ENCODE measurements at places on chromosomes 4 and X.
A peak's percentile ranks its signal among the peaks of the same experiment; 100 is the strongest.

GRCh38 chr4:79598801-79599200, 190.8 kb upstream of the GK2 start:
- peak; percentile 63 for DNase-seq

GRCh38 chr4:159178151-159178546, 75.3 kb downstream of the RAPGEF2 start:
- DNase-seq: no peak

DNA sequence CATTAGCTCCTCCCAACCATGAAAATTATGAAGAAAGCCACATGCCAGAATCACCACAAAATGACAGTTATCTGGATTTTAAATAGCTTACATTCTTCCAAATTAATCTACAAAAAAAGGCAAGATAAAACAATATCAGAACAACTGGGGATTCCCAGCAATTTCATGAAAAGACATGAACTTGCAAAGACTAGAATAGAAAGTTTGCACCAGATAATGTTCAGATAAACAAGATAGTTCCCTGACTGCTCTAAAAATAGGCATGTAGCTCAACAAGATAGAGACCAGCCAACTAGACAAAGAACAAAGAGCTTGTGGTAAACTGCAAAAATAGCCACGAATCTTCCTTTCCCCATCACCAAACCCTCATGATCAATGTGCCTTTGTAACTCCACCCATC, 30.3 kb upstream of the DDX53 start:
- DNase-seq: no peak

DNA sequence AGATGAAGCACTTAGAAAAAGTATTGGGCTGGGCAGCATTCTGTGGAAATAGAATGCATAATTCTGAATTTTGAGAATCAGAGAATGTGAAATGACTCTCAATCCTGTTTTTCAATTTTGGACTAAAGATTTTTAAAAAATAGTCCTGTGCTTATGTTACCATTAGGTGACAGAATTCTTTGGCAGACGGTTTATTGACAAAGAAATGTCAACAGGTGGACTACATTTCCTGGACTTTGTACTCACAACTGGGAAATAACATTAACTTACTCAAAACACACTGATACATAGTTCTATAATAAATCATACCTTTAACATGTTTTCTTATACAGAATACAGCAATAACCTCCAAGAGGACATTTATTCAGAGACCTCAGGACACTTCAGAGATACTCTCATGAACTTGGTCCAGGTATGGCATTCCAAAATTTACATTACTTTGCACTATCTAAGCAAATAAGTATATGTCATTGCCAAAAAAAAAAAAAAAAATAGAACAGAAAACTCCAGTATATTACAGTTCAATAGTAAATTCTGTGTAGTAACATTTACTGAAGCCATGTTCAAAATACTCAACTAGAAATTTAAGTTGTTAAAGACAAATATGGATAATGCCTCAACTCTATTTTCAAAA, 72.7 kb downstream of the ANXA10 start:
- DNase-seq: no peak

- no peak for DNase-seq
Measured at GRCh38 chr4:121198251-121198650, 34.1 kb upstream of the TNIP3 start.

- no peak for DNase-seq
Measured at GRCh38 chrX:86295293-86295692, 147.0 kb downstream of the DACH2 start.

- no peak for DNase-seq
Measured at GRCh38 chr4:167779280-167779679, 313.1 kb upstream of the ANXA10 start.

- no peak for DNase-seq
Measured at GRCh38 chr4:124803641-124804040, 91.1 kb upstream of the ANKRD50 start.

DNA sequence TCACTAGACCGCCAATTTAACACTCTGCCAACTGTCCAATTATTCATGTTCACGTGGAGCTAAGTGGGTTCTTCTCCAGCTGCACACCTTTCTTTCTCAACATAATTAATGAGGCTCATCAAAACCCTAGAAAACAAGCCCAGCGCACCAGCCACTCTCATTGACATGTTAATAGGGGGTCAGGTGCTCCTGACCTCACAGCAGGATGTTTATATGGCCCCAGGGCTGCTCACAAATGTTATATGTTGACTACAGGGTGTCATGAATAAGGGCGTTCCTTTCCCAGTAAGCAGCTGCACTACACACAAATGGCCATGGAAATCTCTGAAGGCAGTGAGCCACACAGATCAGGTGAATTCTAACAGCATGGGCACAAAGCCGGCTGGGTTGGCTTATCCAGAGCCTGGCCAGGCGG, 209.8 kb downstream of the MGST2 start:
- DNase-seq: no peak

- no peak for DNase-seq
Measured at GRCh38 chr4:158080354-158080753, 92.5 kb downstream of the GASK1B start.

GRCh38 chr4:61202638-61203435, 2.7 kb downstream of the ADGRL3 start:
- DNase-seq: no peak

- DNase-seq: no peak
Measured at GRCh38 chrX:28848707-28849106, 261.5 kb downstream of the IL1RAPL1 start.

- DNase-seq: no peak
Measured at GRCh38 chrX:151973060-151973661, 1.3 kb downstream of the GABRE start.

GRCh38 chr4:10082459-10083272, 33.9 kb downstream of the WDR1 start:
- no peak for DNase-seq

DNA sequence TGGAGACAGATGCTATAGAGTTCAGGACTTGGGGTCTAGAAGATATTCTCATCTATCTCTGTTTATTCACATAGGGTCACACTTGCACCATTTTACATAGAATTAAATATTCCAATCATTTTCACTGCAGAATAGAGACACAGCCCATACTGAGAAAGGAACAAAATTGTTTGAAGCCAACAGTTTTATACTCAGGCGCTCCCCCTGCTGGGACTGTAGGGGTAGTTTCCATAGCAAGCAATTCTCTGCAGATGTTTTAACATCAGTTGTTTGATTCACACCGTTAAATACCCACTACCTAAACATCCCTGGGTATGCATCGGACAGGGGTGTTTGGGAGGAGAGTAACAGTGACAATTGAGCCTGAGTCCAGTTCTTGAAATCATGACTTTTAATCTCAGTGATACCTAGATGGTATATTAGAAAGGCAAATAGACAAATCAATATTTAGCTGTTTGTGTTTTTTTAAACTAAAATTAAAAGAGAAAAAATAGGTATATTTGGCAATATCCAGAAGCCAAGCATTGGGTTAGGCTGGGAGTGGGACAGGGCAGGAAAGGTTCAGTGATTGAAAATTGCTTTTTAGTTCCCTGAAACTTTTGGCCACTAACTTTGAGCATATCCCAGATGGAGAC, 33.8 kb downstream of the LONRF3 start:
- DNase-seq: no peak

- no peak for DNase-seq
Measured at GRCh38 chrX:130260316-130260715, 8.4 kb downstream of the ZNF280C start.

DNA sequence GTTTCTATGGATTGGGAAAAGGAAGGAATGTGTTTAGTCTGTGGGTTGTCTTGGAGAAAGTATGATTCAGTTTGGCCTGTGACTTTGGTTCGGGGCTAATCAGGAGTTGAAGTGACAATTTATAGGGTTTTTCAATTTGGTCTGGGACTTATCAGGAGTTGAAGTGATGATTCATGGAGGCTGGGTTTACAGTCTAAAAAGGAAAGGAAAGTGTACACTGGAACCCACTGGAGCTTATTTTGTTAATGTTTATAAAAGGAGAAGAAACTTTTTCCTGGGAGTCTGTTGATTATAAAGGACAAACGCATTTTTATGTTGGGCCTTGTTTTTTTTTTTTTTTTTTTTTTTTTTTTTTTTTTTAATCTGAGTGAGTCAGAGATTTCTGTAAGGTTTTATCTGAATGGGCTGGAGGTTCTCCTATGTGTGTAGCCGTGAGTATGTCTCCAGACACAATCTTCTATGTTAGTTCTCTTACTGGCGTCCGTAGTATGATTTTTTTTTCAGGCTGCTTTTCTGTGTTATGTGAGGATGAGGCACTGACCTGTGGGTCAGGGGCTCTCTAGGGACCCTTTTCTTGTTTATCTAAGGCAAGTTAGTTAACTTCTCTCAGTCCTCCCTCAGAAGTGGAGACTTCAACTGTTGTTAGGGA, 33.0 kb upstream of the RAB9B start:
- no peak for DNase-seq

DNA sequence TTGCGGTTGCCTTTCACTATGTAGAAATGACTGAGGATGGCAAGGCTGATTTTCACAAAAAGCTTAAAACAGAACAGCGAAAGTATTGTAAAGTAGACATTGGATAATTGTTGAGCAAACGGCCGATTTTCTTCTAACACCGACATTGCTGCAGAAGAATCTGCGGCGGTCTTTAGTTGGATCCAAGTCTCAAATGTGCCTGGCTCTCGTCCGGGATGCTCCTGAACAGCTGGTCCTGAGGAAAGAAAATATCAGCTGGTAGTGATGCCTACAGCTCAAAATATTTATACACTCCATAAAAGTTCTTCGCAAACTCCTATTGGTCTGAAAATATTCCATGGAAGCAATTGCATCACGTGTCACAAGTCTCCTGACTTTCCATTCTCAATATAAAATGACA, at the start of gene ASB5:
Gene ASB5 (minus strand): TSS at position 260 of the 400 bp plus-strand sequence. CDS start 114 bp downstream, at position 146.
- no peak for DNase-seq

DNA sequence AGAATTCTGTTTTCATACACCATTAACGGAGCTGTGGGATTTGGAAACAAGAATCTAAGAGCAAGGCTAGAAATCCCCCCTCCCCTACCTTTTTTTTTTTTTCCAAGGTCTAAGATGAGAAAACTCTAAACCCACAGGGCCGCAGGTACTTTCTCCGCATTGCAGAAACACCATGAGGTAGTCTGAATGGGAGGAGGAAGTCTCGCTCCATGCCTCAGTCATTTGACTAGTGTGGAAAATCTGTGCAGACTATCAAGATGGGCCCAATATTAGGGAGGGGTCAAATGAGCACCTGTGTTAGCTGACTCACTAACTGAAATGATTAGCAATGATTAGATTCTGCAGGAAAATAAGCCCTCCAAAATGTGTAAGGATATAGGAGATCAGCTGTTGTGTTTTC, 40.9 kb upstream of the MAP3K15 start:
- no peak for DNase-seq

- DNase-seq: no peak
Measured at GRCh38 chrX:44447214-44447613, 95.4 kb downstream of the FUNDC1 start.

- no peak for DNase-seq
Measured at GRCh38 chrX:114344756-114345349, 239.0 kb upstream of the HTR2C start.

DNA sequence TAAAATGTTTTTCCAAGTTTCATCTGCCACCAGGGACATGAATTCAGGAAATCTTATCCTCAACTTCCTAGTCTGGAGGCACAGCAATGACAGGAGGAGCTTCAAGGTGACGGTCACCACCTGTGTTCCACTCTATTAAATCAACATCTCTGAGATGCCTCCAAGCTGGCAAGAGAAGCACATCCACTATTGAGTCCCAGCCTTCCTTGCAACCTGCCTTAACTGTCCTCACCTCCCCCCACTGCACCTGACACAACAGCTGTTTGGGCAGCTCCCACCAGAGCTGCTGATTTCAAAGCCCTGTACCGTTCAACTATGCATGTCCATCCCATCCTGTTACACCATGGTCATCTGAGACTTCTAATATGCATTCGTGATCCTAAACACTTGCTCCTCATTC, 123.4 kb downstream of the COL25A1 start:
- DNase-seq: no peak

DNA sequence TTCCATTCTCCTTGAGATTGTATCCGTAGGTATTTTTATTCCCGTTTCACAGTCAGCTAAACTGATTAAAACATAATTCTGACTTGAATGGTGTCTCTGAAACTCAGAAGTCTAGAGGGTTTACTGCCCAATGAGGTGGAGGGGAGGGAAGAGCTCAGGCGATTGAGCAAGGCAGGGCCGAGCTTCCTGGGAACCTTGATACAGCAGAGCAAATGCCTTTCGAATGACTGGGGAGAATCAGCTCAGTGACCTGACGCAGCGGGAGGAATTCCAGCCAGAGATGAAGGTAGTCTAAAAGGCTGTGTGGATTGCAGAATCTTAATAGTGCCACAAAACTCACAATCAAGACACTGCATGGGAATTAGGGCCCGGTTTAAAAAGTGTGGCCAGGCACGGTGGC, 233.6 kb downstream of the EVC2 start:
- no peak for DNase-seq

DNA sequence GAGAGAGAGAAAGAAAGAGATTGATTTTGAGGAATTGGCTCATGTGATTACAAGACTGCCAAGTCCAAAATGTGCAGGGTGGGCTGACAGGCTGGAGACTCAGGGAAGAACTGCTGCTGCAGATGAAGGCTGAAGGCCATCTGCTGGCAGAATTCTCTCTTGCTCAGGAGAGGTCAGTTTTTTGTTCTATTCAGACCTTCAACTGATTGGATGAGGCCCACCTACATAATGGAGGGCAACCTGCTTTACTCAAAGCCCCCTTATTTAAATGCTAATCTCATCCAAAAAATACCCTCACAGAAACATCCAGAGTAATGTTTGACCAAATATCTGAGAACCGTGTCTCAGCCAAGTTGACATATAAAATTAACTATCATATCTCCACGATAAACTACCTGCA, 38.2 kb upstream of the MAMLD1 start:
- no peak for DNase-seq

- DNase-seq: no peak
Measured at GRCh38 chrX:6041630-6042029, 187.0 kb downstream of the NLGN4X start.

DNA sequence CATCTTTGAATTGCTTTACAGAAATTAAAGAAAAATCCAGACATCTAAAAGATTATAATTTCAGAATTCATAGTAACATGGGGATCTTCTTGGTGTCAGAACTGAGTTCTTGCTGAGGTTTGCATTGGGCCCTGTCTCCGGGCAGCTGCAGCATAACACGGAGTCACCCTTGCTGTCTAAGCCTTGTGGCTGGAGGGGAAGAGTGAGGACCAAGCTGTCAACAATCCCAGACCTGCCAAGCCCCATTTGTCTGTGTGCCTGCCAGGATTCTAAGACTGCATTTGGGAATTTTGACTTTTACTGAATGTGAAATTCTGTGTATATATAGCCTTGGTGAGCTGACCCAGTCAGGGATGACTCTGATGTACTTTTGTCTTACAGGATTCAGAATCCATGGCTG, 25.2 kb upstream of the NAP1L5 start:
- DNase-seq: no peak

- DNase-seq: no peak
Measured at GRCh38 chrX:131332331-131332730, 43.2 kb upstream of the IGSF1 start.

GRCh38 chrX:135596495-135596894, 76.0 kb downstream of the INTS6L start:
- no peak for DNase-seq

DNA sequence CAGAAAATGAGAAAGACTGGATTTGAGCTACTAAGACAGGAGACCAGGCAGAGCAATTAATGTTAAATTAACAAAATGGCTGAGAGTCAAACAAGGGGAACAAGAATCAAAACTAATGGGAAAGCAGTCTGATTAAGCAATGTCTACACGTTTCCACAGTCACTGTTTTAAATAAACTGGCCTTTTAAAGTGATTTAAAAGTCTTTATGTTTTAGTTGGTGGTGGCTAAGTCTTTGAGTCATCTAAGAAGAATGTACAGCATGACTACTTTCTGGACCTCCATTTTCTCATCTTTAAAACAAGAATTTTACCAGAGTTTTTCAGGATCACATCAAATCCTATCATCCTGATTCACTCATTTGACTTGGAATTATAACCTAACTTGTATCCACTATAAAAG, 233.8 kb downstream of the ENOX2 start:
- DNase-seq: no peak

Data from ascending aorta (tissue), 2 donors.